ENCODE measurements at places on chromosomes 6 and 20. TPM values are rescaled to one million over a fixed set of nuclear protein-coding genes. Genes with fewer than 3 reads are reported as not detected.

- no peak for DNase-seq
Measured at GRCh38 chr20:44800391-44801046, 9.8 kb downstream of the RIMS4 start.

DNA sequence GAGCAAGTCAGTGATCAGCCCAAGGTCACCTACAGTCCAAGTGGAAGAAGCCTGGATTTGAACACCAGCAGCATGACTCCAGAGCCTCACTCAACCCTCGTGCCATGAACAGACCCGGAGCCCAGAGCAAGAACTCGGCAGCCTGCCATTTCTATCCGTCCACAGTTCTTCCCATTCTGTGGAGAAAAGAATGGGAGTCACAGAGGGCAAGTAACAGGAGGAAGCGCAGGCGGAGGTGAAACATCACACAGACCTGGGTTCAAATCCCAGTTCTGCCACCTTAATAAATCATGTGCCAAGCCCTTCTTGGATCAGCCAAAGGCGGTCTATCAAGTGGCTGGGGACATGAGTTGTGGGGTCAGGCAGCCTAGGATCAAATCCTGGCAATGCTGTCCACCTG lies 4.3 kb downstream of the PREX1 start:
- DNase-seq: no peak

GRCh38 chr6:26033085-26033940 lies 53.9 kb upstream of the HFE start:
- DNase-seq: peak; percentile 97

GRCh38 chr20:5039255-5039657 lies 37.9 kb upstream of the SLC23A2 start:
- no peak for DNase-seq

GRCh38 chr6:142857233-142857761 lies 87.7 kb downstream of the HIVEP2 start:
- DNase-seq: no peak

- no peak for DNase-seq
Measured at GRCh38 chr6:125207956-125208355, 54.4 kb downstream of the TPD52L1 start.

DNA sequence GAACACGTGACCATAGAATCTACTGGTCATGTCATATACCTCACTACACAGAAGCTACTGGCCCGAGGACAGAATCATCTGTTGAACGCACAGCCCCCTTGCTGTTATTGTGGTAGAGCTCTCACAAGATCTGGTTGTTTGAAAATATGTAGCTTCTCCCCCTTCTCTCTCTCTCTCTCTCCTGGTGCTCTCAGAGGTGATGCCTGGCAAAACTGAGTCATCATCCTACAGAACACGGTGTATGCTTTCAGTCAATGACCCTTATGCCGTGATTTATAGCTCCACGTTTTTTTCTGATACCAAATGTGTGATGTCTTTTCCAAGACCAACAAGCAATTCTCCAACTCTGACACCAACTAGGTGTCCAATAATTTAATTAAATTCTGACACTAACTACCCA lies 13.0 kb upstream of the RBM24 start:
- DNase-seq: no peak

DNA sequence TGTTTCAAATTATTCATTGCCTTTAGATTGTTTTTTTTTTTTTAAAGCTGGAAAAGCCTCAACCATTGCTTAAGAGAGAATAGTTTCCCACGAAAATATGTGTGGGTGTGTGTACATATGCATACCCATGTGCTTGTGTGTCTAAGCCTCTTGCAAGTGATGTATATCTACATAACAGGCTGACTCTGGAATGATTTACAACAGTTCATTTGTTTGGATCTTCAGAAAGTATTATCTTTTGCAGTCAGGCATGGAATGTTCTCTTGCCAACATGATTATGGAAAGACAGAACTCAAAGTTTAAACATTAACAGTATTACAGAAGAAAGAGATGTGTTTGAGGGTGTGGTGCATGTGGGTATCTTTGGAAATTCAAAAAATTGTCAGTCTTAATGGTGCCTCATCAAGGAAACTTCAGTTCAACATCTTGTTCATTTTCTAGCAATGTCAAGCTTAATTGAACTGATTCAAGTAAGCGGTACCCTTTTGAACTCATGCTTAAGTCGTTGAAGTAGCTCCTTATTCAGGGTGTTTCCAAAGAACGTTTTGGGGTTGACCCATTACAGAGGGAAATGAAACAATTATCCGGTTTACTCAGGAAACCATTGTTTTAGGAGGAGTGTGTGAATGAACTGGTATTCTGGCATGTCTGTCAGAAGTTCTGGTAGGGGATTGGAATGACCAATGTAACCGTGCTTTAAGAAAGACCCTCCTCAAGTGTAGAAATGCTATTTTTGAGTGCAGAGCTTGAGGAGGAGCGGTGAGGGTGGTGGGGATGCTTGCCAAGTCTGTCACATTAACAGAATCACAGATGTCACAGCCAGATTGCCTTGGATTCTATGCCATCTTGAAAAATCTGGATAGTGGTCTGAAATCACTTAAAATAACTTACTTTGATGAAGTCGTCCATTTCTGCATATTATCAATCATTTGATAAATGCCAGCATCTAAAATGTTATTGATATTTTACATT lies 60.3 kb downstream of the ADGRG6 start:
- DNase-seq: no peak

DNA sequence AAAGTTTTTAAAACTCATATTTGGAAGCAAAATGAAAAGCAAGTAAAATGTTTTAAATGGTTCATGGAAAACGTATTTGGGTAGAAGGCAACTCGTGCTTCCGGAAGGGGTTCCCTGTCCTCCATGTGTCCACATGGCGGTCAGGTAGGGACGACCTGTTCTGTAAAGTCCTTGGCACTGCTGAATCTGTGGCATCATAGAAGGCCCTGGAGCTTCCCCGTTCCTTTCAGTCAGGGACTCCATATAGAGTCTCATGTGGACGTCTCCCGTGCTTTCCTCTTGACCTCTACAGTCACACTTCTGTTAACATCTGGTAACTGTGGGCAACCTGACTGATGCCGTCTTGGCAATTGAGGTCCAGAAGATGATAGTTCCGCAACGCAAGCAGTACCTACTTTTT lies 11.4 kb downstream of the DYNLT1 start:
- no peak for DNase-seq

DNA sequence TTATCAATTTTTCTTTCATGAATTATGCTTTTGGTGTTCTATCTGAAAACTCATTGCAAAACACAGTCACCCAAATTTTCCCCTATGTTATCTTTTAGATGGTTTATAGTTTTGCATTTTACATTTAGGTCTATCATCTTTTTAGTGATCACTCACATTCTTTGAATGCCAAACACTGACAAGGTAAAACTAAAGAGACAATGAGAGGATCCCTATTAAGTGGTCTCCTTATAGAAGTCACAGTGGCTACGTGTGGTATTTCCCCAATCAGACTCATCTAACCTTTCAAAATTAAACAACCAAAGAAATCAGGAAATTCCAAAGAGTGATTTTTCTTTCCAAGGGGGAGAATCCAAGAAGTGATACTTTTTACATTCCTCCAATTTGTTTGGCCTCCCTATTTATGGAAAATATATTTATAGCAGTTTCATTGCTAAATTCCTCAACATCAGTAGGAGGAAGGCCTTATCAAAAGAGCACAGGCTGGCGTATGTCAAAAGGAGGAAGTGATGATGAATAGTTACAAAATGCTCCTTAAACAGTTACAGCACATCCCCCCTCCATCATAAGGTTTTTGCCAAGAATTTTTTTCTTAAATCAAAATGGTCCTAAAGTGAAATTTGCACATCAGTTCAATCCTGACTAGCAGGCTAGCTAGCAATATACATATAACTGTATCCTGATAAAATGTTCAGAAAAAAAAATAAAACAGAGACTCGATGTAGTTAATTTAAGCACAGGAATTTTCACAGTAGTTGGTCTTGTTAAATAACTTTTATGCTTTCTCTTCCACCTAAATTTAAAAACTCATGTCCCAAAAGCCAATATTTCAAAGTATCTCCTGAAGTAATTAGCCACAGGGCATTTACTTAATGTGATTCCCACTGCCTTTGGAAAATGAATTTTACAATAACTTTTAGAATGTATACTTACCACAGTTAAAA lies 76.2 kb upstream of the IPCEF1 start:
- no peak for DNase-seq

DNA sequence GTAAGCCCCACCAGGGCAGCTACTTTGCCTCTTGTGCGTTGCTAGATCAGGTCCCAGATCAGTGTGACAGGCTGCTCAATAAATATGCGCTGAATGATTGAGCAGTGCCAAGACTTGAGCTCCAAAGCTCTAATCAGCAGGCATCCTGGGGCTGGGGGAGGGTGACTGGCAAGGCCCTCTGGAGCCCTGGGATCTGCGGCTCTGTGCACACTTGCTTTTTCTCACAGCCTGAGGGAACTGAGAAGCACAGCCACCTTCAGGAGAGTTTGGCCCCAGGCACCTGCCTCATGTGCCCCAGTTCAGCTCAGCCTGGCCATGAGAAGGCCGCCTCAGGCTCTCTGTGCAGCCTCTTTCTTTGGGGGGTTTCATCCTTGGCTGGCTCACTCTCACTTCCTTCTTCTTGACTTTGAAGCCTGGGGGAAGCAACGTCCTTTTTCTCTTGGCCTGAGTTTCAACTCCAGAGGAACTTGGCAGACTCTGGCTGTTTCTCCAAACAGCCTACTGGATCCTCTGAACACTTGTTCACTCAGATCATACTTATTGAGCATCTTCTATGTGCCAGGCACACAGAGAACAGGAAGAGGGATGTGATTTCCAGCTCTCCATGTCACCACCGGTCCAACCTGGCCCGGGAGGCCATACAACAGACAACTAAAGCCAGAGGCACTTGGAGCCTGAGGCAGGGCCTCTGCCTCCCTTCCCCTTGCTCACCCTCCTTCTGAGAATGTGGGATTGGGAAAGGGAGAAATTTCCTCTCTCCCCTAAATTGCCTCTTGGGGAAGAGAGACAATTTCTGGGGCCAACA lies 114.0 kb downstream of the VEGFA start:
- DNase-seq: no peak

DNA sequence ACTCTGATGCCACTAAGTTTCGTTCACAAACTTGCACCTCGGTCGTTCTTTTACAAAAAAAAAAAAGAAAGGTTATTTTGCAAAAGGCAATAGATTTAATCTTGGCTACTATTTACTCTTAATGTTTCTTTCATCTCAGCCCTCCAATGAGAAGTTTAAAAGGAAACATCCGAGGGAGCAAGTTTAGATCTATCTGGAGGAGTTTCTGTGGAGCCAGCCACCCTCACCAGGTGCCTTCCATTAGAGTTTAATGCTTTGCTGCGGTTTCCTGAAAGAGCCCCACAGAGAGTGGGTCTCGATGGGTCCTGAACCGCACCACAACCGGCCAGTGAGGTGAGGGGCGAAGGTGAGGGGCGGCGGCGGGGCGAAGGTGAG lies 632 bp downstream of the PRKN start:
- no peak for DNase-seq

- DNase-seq: no peak
Measured at GRCh38 chr6:159064477-159064876, 19.7 kb upstream of the TAGAP start.

- no peak for DNase-seq
Measured at GRCh38 chr6:69555088-69555638, 241.6 kb downstream of the LMBRD1 start.

GRCh38 chr6:43246301-43247113 lies 3.2 kb downstream of the TTBK1 start:
- DNase-seq: no peak

DNA sequence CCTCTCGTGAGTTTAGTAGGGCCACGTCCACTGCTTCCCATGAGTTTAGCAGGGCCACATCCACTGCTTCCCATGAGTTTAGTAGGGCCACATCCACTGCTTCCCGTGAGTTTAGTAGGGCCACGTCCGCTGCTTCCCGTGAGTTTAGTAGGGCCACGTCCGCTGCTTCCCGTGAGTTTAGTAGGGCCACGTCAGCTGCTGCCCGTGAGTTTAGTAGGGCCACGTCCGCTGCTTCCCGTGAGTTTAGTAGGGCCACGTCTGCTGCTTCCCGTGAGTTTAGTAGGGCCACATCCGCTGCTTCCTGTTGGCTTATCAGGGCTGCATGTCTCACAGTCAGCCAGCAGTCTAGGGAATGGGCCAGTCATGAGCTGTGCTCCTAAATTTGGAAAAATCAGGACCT lies 113.7 kb upstream of the QKI start:
- no peak for DNase-seq

GRCh38 chr6:150025201-150025917 lies at the start of gene RAET1L:
TSS of gene RAET1L (minus strand) at chr6:150025532. CDS start at chr6:150025471, 61 bp downstream.
- peak; percentile 49 for DNase-seq

- DNase-seq: no peak
Measured at GRCh38 chr6:152309648-152310047, 327.5 kb downstream of the SYNE1 start.

DNA sequence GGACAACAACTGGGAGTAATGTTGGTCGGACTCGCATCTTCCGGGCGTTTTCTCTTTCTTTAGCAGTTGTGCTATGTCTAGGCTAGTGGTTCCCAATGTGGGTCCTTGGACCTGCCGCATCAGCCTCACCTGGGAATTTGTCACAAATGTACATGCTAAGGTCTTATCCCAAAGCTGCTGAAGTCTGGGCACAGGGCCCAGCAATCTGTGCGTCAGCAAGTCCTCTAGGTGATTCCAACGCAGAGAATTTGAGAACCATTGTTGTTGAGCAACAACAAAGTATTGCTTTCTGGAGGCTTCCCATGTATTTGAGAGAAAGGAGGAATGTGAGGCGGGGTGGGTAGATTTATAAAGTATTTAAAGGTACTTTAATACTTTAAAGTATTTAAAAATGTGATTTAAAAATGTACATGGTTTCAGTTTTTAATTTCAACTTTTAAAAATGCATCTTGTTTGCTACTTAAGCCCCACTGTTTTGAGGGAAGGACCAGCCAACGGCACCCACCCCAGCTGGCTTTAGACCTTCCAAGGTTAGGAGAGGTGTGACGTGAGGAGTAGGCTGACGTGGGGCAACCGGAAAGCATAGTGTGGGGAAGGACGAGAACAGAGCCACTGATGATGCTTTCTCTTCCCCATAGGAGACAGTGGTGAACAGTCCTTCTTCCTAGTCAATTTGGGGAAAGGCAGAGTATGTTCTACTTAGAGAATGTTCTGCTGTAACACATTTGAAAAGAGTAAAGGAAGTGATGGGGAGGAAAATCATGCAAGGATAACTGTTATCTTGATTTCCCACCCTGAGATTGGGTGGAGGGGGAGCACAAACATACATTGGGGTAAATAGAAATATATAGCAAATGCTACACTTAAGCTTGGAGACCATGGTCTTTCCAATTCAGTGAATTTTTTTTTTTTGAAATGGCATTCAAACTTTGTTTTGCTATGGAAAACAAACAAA lies 4.3 kb downstream of the UST start:
- no peak for DNase-seq

GRCh38 chr20:32319100-32319499 lies 39.0 kb upstream of the ASXL1 start:
- no peak for DNase-seq

Gene TRMT6
- total RNA-seq: 8.7 TPM

Gene C6orf163
- total RNA-seq: 0.12 TPM

Data from H4 (cell line).